NCI-H2081 (cell line): ENCODE measurements at places on chromosomes 4 and X.

DNA sequence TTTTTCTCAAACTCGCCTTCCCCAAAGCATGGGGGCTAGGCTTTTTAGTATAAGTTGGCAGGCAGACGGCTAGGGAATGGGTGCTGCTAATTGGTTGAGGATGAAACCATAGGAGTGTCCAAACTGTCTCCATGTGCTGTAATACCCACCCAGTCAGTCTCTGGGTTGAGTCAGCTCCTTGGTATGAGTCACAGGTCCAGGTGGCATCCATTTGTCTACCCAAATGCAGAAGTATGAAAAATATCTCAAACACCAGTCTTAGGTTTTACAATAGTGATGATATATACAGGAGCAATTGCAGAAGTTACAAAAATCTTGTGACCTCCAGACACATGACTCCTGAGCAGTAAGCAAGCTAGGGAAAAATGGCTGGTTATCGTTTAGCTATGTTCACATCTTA, 27.4 kb upstream of the CCSER1 start:
- DNase-seq: no peak

DNA sequence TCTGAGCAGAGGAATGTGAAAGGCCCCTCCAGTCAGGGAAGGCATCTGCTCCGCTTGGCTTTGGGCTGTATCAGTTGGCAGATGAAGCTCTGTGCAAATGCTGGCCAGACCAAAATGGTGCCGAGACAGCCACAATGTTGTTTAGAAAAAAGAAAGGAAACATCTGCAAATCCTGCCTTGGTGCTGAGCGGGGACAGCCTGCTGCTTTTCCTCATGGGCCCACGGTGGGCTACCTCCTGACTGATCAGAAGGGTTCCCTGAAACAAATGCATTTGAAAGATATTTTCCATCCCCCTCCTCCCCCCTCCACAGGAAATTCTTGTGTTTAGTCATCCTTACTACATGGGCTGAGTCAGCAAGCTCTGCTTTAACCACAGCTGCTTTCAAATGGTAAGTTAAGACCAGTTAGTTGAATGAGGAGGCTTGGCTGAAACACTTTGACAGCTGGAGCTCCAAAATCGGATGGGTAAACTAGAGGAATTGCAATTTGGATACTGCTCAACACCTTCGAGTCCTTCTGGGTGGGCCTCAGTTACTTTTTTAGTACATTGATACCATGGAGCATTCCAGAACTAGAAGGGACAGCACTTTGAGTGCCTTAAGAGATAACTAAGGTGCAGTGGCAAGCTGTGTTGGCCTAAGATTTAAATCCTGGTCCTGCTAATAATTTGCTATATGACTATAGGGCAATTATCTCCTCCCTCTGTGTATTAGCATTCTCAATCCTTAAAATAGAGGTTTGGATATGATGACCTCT, 36.0 kb downstream of the PLAC1 start:
- DNase-seq: no peak

- no peak for DNase-seq
Measured at GRCh38 chrX:40149286-40150175, 51.8 kb upstream of the BCOR start.

GRCh38 chrX:12443534-12444098, 305.3 kb downstream of the FRMPD4 start:
- DNase-seq: no peak

- DNase-seq: no peak
Measured at GRCh38 chr4:152460488-152460887, 75.4 kb downstream of the FBXW7 start.

DNA sequence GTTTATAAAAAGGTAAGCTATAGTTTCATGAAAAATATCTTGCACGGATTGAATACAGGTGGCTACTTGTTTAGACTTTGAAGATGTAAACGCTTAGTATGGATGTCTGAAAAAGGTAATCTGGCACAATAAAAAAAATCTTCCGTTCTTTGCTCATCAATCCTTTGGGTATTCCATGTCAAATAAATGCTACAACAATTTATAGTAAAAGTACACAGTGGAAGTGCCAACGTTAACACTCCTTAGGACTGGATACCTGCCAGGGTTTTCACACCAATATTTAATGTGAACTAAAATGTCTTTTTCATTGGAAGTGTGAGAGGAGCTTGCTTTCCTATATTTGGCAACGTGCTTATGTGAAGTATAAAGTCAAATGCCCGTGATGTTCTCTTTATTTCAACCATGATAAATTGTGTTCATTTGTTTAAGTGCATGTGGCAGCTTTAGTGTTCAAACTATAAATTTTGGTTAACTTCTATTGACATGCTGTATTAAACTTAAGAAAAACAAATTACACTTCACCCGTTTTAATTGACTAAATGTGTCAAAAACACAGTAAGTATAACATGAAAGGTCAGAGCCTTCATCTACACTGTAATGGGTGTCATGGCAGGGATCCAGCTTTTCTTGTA, 121.7 kb upstream of the HAND2 start:
- peak; percentile 79 for DNase-seq

DNA sequence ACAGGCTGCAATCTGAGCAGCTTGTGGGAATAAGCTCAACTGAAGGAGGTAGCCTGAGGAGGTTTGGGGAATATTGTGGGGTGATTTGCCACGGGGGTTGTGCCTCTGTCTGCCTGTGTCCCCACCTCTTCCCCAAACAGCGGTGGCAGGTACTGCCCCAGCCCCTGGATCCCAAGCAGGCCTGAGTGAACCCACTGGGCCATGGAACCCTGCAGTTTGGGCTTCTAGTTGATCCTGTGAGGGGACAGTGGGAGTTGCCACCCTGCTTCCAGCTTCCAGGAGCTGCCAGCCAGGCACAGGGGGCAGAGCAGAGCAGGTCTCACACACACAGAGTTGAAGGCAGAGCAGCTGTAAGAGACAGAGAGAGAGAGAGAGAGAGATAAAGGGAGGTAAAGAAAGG, 97.4 kb downstream of the PJA1 start:
- DNase-seq: no peak

DNA sequence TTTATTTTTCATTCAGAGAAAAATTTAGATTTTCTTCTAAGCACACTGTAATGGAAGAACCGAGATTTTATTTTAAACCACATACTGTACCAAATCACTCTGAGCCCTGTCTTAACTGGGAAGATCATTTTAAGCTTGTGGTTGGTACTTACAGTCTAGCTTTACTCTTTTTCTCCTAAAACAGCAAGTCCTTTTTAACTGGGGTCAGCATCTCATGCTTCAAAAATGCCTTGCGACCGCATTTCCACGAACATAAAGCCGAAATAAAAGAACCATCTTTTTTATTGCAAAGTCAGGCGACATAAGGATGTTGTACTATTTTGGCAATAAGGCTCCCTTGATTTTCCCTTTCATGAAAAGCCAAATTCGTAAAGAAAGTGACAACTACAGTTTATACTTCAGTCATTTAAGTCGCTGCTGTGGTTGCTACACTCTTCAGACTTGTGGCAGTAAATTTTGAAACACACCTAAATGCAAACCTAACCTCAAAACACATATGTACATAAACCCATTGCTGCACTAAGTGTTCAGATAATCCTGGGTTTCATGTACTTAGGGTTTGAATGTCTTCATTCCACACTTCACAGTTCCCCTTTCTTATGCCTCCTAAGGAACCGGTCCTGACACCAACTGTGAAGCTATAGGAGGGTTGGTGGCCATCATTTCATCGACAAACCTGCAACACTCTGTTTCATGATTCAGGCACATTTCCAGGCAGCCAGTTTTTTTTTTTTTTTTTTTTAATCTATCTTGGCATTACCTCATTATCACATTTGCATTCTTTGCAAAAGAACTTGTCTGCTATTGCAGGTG, 3.0 kb downstream of the STOX2 start:
- DNase-seq: no peak

DNA sequence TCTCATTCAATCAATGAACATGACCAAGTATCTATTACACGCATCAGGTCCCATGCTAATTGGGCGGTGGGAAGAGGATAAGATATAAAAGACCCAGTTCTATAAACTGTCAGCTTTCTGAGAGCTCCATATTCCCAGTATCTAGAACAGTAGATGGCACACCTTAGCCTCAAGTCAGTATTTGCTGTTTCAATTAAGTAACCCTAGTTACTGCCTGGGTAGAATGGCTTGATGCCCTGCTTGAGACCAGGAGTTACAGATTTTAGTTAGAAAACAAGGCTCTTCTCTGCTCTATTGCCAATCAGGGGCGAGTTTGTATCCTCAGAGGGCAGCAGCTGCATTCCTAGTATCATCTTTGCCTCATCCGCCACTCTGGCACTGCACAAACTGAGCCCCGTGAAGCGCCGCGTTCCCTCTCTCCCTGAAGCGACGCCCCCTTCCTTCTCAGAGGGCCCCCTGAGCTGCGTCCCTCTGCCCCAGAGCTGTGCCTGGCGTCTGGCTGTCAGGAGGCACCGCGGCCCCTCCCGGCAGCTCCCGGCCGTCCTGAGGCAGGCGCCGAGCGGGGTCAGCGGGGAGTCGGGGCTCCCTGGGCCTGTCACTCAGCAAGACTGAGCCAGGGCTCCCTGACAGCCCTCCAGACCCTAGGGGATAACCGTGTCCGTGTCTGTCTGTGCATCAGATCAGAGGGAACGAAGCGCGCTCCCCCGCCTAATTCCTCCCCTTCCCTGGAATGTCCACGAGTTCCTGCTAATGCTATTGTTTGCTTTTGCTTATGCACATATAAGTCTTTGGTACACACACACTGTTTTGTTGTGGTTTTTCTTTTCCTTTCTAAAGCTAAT, 212.4 kb upstream of the TTC29 start:
- DNase-seq: no peak

GRCh38 chrX:2145692-2146367, 354.9 kb downstream of the DHRSX start:
- no peak for DNase-seq

DNA sequence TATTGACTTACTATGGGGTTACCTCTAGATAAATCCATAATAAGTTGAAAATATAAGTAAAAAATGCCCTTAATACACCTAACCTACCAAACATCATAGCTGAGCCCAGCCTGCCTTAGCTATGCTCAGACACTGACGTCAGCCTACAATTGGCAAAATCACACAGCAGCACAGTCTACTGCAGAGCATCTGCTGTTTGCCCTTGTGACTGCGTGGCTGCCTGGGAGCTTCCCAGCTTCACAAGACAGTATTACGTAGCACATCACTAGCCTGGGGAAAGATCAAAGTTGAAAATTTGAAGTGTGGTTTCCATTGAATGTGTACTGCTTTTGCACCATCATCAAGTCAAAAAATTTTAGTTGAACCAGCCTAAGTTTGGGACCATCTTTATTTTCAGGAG, 8.8 kb downstream of the HTT-AS start:
- DNase-seq: no peak

DNA sequence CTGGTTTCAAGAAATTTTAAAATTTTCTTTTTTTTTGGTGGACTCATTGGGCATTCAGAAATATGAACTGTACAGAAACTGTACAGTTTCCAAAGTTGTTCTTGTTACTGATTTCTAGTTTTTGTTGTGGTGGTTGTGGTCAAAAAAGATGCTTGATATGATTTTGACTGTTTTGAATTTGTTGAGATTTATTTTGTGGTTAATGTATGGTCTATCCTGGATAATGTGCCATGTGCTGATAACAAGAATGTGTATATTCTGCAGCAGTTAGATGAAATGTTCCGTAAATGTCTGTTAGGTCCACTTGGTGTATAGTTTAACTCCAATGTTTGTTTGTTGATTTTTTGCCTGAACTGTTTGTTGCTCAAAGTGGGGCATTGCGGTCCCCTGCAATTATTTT, 127.6 kb upstream of the NUDT6 start:
- DNase-seq: no peak

- DNase-seq: no peak
Measured at GRCh38 chrX:34404386-34405070, 252.6 kb downstream of the TMEM47 start.

DNA sequence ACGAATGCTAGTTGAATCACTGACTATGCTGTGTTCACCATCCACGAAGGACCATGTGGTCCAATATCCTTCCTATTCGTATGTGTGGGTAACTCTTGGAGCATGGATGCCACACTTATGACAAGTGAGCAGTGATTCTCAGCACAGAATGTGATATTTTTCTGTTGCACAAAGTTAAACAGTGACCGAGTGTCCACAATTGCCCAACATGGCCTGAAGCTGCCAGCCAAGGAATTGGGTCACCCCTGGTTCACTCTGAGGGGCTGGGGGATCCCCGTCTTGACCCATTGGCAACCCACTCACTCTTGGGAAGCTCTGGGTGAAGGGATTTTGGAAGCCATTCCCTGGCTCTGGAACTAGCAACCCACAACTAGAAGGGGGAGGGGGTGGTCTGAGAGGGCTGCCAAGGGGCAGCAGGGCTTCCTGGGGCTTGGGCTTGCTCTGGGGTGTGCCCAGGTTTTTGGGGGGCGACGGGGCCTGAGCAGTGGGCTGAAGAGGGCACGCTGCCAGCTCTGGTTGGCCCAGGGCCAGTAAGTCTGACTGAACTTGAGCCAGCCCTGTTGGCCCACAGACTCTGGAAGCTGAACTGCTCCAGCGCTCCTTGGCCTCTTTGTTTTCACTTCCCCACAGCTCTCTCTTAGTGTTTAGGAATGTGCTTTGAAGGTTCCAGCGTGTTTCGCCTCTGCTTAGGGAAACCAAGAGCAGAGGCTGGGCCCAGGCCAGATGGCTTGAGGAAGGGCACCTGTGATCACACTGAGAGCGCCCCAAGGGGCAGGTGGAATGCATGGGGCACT, 43.1 kb upstream of the BCOR start:
- no peak for DNase-seq

GRCh38 chr4:150009533-150009932, 68.7 kb upstream of the DCLK2 start:
- DNase-seq: no peak

GRCh38 chr4:96524311-96524875, 684.5 kb downstream of the PDHA2 start:
- no peak for DNase-seq

DNA sequence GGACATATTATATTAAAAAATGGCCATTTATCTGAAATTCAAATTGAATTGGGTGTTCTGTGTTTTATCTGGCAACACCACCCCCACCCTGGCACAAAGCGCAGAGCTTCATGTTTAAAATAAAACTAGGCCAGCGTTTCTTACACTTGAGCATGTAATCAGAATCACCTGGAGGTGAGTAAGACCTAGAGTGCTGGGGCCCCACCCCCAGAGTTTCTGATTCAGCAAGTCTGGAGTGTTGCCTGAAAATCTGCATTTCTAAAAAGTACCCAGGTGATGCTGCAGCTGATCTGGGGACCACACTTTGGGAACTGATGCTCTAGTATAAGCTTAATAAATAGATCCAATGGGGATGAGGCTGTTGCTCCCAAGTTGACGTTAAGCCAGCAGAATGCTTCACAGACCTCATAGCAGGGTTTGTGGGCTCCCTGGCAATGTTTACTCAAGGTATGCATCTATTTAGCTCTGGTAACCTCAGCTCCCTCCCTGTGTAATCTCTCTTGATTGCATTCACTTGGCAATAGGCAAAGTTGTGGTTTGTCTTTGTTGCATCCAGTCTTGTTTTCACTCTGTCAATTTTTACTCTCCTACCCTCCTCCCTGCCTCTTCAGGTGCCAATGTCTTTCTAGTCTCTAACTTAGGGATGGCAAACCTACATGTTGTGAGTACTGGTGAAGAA, 99.8 kb upstream of the TEX13D start:
- DNase-seq: peak; percentile 17

DNA sequence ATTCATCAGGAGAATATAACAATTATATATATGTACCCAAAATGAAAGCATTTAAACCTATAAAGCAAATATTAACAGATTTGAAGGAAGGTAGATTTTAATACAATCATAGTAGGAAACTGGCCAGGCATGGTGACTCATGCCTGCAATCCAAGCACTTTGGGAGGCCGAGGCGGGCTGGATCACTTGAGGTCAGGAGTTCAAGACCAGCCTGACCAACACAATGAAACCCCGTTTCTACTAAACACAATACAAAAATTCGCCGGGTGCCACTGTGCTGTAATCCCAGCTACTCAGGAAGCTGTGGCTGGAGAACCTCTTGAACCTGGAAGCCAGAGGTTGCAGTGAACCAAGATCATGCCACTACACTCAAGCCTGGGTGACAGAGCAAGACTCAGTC, 118.3 kb downstream of the KCNIP4 start:
- no peak for DNase-seq
